ENCODE measurements at places on chromosomes 5 and 9. TPM values are rescaled to one million over a fixed set of nuclear protein-coding genes. Genes with fewer than 3 reads are reported as not detected.

The AUH gene
- 38.2 TPM for total RNA-seq

DNA sequence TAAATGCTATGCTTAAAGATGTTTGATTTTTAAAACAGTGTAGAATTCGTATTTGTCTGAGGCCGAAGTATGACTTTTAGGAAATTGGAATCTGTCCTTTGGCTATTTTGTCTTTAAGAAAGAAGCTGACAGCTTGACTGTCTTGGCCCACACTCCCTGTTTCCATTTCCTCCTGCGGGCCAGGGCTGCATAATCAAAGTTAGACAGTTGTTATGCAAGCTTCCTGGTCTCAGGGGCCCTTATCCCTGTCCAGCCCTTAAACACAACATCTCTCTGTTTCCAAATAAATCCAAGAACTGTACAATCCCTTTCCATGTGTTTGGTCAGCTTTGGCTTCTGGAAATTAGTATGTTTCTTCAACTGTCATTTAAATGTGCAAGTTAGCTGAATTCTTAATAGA lies 54.6 kb upstream of the ECM2 start:
- no peak for ATAC-seq

DNA sequence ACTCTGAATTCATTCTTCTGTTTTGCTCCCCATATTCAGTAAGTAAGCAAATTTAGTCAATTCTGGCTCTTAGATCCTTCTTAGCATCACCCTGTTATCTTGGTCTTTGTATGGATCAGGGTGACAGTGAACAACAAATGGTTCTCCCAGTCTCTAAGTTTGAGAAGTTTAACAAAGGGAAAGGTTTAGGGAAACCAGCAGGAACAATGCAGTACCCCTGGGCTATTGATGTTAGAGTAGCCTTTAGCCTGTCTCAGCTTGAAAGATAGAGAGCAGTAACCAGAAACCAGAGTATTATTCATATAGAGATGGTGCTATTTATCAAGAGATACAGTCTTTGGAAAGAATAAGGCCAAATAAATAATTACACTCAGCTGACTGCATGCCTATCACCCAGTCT lies 241.8 kb downstream of the CDH12 start:
- ATAC-seq, result no peak

DNA sequence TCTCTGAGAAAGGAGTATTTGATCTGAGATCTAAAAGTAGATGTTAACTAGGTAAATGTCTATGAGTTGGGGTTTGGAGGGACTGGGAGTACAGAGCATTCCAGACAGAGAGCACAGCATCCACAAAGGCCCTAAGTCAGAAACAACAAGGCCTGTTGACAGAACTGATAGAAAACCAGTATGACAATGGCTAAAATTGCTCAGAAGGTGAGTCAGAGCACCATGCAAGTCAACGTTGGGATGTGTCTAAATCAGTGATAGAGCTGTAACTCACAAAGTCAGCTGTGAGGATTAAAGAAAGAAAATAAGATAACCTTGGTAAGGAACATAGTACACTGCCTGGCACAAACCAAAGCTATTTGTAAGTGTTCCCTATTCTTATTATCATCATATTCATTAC lies 124.0 kb downstream of the CETN3 start:
- ATAC-seq, result no peak

- no peak for ATAC-seq
Measured at GRCh38 chr5:133820507-133820906, 147.9 kb downstream of the C5orf15 start.

The CARD6 gene
- total RNA-seq, result 3.6 TPM

The TAF1L gene
- total RNA-seq, result 0.06 TPM

DNA sequence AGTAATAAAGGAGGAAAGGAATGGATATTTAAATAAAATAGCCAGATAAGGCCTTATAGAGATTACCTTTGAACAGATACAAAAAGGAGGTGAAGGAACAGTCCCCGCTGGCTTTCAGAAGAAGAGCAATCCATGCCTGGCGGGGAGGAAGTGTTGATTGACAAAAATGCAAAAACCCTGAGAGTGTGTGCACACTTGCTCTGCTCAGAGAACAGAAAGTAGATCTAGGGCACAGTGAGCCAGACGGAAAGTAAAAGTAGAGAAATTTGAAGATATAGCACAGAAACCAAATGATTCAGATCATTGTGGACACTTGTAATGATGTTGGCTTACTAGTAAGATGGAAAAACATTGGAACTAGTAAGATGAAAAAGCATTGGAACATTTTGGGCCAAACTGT lies 720.6 kb downstream of the PTPRD start:
- ATAC-seq, result no peak

The SLC25A2 gene
- total RNA-seq, result 0.42 TPM

- no peak for ATAC-seq
Measured at GRCh38 chr5:97105501-97106215, 36.8 kb downstream of the LIX1 start.

GRCh38 chr5:78483809-78484521 lies 123.5 kb downstream of the SCAMP1 start:
- ATAC-seq, result no peak

- no peak for ATAC-seq
Measured at GRCh38 chr5:65050140-65050539, 281.4 kb downstream of the CWC27 start.

GRCh38 chr5:79130781-79131180 lies 19.2 kb downstream of the BHMT start:
- ATAC-seq, result no peak

The MARCHF11 gene
- not detected for total RNA-seq

DNA sequence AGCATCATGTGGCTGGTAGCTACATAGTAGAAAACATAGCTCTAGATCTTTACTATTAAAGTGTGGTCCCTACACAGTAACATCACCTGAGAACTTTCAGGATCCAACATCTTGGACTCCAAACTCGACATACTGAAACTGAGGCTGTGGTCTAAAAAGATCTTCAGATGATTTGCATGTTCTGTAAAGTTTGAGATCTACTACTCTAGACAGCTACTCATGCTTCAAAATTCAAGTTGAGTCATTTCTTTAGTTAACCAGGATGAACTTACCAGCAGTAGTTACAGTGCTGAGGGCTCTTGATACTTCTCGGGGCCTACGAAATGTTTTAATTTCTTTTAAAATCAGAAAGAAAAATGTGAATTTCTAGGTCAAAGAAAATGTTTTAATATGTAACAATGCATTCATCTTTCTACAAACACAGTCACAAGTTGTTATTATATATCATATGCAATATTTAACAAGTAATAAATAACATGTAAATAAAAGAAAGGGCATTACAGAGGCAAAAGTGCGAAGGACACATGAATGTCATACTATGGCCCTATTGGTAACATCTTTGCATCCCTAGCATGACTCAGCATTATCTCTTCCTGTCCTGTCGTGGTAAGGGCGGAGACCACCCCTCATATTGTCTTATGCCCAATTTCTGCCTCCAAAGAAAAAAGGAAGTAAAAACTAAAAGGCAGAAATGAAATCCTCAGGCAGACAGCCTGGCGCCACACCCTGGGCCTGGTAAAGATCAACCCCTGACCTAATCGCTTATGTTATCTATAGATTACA lies 563.9 kb upstream of the TLE4 start:
- ATAC-seq, result no peak

- no peak for ATAC-seq
Measured at GRCh38 chr9:134007150-134007549, 15.0 kb upstream of the VAV2 start.

- ATAC-seq, result no peak
Measured at GRCh38 chr9:673966-674526, 167.5 kb upstream of the DMRT1 start.

The TPM2 gene
- 4.1 TPM for total RNA-seq

The HAPLN1 gene
- total RNA-seq, result not detected

DNA sequence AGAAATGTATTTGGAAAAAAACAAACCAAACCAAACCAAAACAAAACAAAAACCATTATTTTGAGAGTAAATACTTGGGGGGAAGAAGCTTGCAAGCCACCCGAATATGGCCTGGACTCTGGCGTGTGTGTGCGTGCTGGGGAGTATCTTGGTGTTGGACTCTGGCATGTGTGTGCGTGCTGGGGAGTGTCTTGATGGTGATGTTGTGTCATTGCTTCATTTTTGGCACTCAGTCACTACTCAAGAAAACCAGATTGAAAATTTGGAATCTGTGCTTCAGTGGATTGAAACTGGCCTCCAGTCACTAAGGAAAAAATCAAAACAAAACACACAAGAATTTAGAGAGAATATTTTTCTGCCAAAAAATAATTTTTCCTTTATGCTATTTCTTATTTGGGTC lies 76.1 kb downstream of the ARRDC3 start:
- no peak for ATAC-seq

- no peak for ATAC-seq
Measured at GRCh38 chr5:43702815-43703214, 99.8 kb downstream of the NNT start.

DNA sequence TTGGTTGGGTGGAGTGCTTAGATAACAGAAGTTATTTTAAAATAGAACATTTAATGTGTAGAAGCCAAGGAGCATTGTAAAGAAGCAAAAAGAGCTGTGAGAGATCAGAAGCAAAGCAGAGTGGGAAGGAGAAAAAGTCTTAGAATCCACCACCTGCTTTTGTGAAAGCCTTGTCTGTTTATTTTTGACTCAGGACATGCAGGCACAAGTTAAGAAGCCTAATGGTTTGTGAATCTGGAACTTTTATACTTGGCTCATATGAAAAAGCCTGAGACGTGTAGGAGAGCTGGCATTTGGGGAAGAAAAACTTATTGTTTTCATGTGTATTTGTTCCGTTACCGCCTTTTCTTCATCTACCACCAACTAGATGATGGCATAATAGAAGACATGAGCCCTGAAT lies 38.5 kb upstream of the ITGA2 start:
- no peak for ATAC-seq

DNA sequence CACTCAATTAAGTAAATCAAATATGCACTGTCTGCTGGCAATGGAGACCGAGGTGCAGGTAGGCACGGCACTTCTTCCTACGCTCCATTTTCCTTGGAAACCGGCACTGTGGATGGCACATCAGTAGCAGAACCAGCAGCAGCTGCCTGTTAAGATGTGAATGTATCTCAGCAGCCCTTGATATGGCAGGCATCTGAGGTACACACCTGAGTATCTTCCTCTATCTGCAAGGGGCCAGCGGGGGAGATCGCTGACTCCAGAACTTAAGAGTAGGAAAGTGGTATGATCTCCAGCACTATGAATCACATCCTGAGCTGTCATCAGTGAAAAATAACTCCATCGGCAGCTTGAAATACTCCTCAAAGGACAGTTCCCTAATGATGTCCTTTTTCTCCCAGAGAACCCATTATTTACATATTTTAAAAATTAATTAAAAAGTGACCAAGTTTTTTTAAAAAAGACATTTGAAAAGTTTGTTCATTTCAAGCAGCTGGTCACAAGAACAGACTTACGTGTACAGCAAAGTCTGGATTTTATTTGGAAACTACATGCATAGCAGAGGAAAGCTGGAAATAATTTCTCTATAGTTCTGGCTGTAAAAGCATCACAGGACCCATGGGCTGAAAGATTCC lies 97.1 kb downstream of the ADAMTS12 start:
- ATAC-seq, result no peak

DNA sequence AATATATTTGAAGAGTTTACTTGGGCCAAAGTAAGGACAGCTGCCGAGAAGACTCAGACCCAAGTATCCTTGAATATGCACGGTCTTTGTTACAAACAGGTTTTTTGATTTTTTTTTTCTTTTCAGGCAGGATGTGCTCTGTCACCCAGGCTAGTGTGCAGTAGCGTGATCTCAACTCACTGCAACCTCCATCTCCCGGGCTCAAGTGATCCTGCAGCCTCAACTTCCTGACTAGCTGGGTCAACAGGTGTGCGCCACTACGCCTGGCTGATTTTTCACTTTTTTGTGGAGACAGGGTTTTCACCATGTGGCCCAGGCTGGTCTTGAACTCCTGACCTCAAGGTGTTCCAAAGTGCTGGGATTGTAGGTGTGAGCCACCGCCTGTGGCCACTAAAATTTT lies 27.4 kb downstream of the JMY start:
- peak; percentile 35 for ATAC-seq

The FRMPD1 gene
- total RNA-seq, result not detected

DNA sequence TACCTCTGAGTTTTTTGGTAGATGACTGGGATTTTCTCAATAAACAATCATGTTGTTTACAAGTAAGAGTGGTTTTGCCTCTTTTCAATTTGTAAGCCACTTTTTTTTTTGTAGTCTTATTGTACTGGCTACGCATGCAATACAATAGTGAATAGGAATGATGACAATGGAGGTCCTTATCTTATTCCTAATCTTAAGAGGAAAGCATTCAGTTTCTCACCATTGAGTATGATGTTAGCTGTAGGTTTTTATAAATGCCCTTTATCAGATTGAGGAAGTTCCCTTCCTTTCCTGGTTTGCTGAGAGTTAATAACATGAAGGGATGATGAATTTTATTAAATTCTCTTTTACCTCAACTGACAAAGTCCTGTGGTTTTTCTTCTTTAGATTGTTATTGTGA lies 155.2 kb downstream of the ADAMTSL1 start:
- no peak for ATAC-seq

GRCh38 chr5:115333164-115333563 lies 36.7 kb upstream of the CCDC112 start:
- peak; percentile 78 for ATAC-seq

- peak; percentile 45 for ATAC-seq
Measured at GRCh38 chr9:131669269-131670157, 70.4 kb downstream of the RAPGEF1 start.

- ATAC-seq, result no peak
Measured at GRCh38 chr9:109604131-109604530, 106.0 kb upstream of the PTPN3 start.

GRCh38 chr9:124452326-124452725 lies 2.1 kb downstream of the ADGRD2 start:
- no peak for ATAC-seq

DNA sequence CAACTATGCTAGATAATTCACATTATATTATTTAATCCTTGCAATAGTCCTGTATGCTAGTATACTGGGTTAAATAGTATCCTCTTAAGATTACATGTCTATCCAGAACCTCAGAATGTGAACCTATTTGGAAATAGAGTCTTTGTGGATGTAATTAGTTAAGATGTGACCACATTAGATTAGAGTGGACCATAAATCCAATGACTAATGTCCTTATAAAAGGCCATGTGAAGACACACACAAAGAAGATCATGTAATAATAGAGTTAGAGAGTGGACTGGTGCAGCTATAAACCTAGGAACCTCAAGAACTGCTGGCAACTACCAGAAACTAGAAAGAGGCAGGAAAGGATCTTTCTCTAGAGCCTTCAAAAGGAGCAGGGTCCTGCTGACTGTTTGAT lies 263.6 kb upstream of the PTGER4 start:
- ATAC-seq, result no peak

The NKD2 gene
- 0.37 TPM for total RNA-seq

GRCh38 chr9:37146410-37146809 lies 26.0 kb downstream of the ZCCHC7 start:
- ATAC-seq, result peak; percentile 29

DNA sequence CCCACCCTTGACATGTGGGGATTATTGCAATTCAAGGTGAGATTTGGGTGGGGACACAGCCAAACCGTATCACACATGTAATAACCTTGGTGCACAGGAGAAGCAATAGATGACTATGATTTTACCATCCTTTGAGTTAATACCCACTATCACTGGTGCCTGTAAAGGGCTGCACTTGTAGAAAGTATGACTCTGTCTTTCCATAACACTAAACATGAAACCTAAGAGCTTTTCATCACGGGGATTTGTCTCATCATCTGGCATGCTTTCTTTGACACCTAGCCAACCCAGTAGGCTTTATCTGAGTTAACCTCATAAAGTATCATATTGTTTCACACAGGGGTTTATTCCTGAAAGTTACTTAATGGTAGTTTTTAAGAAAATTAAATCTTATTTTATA lies 188.9 kb upstream of the TNC start:
- peak; percentile 43 for ATAC-seq
